ENCODE measurements at places on chromosomes 16 and 17.

- no peak for DNase-seq
Measured at GRCh38 chr17:56594320-56595107, 1.0 kb downstream of the NOG start.

DNA sequence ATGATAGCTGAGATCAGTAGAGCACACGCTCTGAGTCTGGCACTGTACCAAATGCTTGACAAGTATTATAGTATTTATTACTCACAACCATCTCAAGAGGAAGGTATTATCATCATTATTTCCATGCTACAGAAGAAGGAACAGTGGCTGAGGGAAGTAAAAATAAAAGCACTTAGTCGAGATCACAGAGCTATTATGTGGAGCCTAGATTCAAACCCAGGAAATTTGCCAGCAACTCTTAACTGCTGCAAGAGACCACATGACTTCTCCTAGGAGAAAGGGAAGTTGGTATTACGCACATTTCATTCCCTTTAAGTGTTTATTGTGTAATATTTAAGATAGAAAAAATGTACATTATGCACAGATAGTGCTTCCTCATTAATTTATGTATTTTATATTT is 1.0 kb upstream of the RHOT1 start:
- DNase-seq, result peak; percentile 60

DNA sequence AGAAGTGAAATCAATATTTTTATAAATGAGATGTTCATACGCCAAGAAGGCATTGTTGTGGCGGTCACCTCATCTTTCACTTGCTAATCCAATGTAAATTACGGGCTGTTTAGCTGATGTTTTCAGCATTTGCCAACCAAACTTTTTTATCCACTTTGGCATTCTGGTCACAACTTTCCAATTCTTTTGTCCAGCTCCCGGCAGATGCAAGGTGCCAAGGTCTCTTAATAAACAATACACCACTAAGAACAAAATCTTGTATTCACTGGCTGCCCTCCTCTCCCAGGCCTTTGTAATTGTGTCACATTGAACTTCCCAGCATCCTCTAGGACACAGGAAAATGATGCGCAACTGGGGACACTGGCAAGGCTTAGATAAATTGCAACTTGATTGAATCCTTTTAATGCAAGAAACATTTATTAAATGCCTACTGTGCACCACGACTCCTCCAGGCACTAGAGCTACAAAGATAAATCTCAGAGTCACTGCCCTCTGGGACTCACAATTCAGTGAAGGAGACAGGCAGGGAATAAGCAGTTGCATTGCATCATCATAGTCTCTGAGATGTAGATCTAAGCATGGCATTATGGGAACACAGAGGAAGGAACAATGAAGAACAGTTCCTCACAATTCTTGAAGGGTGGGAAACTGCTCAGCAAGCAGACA is 165.4 kb upstream of the C16orf82 start:
- DNase-seq, result no peak

DNA sequence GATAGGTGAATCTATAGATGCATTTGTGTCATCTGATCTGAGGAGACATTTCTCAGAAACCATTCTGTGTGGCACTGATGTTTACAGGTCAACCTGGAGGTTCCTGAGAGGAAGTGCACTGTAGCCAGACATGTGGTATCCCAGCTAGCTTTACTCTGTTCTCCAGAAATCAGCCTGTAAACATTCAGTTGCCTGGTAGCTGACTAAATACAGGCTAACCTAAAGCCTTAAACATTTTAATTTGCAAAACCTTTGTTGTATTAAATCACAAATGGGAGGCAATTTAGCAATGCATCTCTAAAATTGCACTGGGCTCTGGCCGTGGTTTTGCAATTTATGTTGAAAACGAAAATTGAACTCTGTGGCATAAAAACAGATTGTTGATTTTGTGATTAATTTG is 207.6 kb downstream of the FTO start:
- DNase-seq, result no peak

GRCh38 chr17:32222621-32223020 is 43.0 kb upstream of the RHBDL3 start:
- DNase-seq, result no peak

DNA sequence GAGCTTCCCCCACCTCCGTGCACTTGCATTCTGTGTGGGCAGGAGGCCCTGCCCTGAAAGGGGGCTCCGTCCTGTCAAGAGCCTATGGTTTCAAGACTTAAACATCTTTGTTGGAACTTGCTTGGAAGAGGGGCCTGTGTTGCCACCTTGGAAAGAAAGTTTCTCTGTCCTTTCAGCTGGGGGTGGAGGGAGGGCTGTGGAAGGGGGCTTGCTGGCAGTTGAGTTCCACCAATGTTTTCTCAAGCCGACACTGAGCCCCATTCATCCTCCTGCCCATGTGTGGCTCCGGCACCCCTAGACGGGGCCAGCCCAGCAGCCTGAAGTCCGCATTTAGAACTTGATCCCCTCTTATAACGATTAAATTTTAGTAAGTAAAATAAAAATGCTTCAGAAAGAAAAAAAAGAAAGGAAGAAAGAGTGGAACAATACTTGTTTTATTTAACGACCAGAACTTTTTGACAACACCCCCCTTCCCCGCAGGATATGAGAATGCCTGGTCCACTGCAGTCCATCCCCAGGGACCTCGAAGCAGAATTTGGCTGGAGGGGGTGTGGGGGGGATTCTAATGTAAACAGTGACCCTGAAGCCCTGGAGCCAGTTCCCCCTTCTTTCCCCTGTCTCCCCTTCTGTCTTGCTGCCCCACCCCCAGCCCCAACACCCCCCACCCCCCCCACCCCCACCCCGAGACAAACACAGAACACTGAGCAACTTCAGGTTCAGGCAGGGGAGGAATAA is 26.9 kb upstream of the CLEC18A start:
- DNase-seq, result no peak

DNA sequence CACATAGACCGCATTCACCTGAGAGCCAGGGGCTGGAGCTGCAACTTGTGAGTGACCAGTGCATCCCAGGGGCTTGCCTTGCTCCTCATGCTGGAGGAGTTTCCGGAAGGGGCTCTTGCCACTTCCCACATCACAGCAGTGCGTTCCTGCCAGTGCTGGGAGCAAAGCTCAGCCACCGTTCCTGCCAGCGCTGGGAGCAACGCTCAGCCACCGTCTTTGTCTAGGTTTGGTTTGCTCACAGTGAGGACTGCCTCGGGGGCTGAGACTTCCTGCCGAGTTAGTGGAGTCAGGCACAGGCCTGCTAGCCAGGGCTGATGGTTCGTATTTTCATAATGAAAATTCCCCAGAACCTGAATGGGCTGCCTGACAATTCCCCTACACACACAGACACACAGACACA is 5.4 kb upstream of the CHRNE start:
- DNase-seq, result peak; percentile 21

All from COR-L47 (cell line).